Ureter (tissue), 1 donor: ENCODE measurements at places on chromosomes 16 and 17. TPM values are rescaled to one million over a fixed set of nuclear protein-coding genes. Genes with fewer than 3 reads are reported as not detected.

CCL17 gene
- 0.78 TPM for total RNA-seq

- DNase-seq = no peak
Measured at GRCh38 chr17:69655902-69656301, 241.4 kb downstream of the MAP2K6 start.

GRCh38 chr17:61662741-61663140 lies 71.7 kb upstream of the NACA2 start:
- no peak for DNase-seq

SCIMP gene
- total RNA-seq = 2.9 TPM

DNA sequence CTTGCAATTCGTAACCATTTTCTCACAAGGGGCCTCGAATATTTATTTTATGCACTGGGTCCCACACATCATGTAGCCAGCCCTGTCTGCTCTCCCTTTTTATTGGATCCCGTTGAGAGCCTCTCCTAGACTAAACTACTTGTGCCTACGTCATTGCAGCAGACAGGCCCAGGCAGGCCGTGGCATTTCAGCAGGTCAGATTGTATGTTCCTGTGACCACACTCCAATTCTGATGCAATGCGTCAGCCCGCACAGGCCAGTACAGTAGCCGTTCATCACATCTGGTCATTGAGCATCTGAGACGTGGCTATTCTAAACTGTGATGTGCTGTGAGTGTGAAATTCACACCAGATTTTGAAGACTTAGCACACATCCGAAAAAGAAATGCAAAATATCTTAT lies 42.2 kb downstream of the ABAT start:
- DNase-seq = peak; percentile 77

DNA sequence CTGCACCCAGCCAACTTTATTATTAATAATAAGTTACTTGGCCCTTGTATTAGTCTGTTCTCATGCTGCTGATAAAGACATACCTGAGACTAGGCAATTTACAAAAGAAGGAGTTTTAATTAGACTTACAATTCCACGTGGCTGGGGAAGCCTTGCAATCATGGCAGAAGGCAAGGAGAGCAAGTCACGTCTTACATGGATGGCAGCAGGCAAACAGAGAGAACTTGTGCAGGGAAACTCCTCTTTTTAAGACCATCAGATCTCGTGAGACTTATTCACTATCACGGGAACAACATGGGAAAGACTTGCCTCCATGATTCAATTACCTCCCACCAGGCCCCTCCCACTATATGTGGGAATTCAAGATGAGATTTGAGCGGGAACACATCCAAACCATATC lies 47.7 kb downstream of the SYT17 start:
- no peak for DNase-seq

DNA sequence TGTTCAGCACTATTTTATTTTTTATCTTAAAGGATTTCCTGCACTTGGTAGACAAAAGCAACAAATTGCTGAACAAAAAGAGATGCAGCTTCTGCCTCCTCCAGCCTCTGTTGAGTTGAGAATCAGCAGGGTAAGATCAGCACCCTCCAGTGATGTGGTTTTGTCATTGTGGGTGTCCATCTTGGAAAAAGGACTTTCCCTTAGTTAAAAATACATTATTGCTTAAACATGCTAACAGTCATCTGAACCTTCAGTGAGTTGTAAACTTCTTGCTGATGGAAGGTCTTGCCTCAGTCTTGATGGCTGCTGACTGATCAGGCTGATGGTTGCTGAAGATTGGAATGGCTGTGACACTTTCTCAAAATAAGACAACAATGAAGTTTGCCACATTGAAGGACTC lies 101.2 kb downstream of the PHKB start:
- DNase-seq = no peak

B3GNT9 gene
- total RNA-seq = 14.5 TPM

- DNase-seq = no peak
Measured at GRCh38 chr16:80324371-80324770, 216.4 kb upstream of the DYNLRB2 start.

DNA sequence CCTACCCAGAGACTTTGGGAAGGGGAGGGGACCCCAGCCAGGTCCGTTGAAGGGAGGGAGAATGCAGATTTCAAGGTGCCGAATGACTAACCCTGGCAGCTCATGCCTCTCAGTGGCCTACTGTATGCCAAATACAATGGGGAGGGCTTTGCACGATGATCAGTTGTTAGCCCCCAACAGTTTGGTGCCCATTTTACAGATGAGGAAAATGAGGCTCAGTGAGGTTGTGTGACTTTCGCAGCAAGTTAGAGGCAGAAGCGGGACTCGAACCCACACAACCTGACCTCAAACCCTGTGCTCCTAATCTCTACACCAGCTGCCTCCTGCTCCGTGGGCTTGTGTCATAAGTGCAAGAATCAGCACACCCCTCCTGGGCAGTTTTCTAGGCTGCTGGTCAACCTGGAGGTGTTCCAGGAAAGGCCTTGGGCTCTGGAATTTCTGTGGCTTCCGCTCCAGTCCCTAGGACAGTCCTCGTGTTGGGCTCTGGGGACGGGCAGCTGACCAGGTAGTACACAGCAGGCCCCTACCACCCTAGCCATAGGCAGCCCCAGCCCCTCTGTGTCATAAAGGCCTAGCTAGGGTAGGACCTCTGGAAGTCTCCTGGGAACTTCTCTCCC lies 11.9 kb upstream of the NAGPA start:
- DNase-seq = no peak

DNA sequence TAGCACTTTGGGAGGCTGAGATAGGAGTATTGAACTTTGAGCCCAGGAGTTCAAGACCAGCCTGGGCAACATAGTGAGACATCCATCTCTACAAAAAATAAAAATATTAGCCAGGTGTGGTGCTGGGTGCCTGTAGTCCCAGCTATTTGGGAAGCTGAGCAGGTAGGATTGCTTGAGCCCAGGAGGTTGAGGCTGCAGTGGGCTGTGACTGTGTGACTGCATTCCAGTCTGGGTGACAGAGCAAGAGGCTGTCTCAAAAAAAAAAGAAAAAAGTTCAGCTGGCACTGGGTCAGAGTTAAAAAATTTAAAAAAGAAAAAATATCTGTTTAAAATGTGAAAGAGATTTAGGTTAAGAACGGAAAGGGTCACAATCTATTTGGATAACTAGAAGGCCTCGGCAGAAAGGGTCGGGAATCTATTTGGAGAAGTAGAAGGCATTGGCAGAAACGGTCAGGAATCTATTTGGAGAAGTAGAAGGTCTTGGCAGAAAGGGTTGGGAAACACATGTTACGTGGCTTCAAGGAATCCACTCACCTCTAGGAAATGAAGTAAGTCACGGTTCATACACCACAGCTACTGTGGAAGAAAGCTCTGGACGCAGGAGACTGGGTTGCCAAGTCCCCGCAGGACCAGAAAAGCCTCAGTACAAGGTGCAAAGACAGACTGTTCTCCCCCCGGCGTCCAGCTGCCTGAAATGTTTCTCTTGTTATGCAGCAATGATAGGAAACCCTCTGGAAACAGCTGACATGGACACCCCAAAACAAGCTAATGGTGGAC lies 25.3 kb downstream of the LMF1 start:
- no peak for DNase-seq

- DNase-seq = no peak
Measured at GRCh38 chr16:47667956-47668355, 206.8 kb downstream of the PHKB start.

- DNase-seq = no peak
Measured at GRCh38 chr17:17091856-17092756, 49.8 kb downstream of the MPRIP start.

- DNase-seq = no peak
Measured at GRCh38 chr16:67477960-67478554, 2.9 kb downstream of the ATP6V0D1 start.

- DNase-seq = peak; percentile 87
Measured at GRCh38 chr16:53098526-53099317, 43.9 kb downstream of the CHD9 start.

DNA sequence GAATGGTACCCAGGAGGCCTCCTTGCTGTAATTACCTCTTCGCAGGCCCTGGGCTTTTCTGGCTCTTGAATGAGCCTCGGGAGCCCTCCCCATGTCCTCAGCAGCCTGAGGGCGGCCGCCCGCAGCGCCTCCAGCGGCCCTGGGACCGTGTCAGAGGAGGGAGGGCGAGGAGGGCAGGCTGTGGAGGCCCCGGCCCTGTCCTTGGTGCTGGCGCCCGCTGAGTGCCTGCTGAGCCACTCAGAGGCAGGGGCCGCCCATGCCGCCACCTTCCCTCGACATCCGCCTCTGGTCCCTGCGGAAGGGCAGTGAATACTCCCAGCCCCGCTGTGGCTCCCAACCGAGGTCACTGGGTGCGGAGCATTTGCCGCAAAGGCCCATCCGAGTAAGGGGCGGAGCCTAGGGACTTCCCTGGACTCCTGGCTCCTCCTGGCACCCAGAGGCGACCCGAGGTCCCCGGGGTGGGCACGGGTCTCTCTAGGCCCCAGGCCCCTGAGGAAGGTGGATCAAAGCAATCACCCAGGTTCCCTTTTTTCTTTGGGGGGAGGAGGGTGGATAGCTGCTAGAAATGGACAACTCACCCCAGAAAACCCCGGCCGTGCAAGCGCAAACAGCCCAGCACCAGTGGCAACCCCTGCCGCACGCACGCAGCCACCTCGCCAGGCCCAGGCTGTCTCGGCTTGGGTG lies 2.8 kb downstream of the RBFOX3 start:
- DNase-seq = no peak

DNA sequence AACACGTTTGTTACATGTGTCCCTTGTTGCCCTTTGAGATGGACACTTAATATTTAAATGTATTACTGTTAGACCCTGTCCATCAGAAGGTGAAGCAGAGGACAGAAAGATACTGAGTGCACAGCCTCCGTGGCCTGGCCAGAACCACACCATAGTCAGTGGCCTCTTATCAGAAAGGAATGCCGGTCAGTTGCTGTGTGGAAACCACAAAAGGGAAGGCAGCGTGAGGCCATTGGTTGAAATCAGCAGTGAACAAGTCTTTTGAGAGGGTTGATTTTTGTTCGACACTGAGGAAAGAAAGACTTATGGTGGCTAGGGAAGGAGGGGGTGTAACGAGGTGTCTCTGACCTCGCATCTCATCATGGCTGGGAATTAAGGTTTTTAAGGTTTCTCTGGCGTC lies 85.4 kb upstream of the CLEC18A start:
- DNase-seq = no peak

DNA sequence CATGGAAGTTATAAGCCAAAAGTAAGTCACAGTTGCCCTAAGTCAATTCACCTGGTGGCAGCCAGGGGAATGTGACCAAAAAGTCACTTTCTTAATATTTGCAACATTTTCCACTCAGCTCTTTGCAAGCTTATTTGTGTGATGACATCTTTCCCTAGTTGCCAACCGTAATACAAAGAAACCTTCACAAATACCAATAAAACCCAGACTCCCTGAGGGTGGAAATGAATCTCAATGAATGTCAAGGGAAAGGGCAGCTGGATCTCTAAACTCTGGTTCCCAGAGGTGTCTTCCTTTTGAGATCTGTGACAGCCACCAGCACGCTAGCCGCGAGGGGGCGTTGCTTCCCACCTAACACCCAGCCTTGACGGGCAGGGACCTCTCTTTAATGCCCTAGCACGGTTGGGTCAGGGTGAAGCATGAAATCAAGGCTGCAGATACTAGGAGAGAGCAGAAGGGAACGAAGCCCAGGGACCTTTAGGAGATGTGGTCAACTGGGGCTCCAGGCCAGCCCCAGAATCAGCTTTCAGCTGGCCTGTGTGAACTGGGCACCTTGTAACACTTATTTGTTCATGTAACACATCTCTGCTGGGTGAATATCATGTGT lies 82.2 kb downstream of the CMC2 start:
- no peak for DNase-seq

GRCh38 chr17:46964315-46965265 lies 14.5 kb downstream of the RPRML start:
- DNase-seq = no peak

GRCh38 chr17:27216836-27217235 lies 77.1 kb upstream of the WSB1 start:
- DNase-seq = no peak

FA2H gene
- 9.8 TPM for total RNA-seq

DNA sequence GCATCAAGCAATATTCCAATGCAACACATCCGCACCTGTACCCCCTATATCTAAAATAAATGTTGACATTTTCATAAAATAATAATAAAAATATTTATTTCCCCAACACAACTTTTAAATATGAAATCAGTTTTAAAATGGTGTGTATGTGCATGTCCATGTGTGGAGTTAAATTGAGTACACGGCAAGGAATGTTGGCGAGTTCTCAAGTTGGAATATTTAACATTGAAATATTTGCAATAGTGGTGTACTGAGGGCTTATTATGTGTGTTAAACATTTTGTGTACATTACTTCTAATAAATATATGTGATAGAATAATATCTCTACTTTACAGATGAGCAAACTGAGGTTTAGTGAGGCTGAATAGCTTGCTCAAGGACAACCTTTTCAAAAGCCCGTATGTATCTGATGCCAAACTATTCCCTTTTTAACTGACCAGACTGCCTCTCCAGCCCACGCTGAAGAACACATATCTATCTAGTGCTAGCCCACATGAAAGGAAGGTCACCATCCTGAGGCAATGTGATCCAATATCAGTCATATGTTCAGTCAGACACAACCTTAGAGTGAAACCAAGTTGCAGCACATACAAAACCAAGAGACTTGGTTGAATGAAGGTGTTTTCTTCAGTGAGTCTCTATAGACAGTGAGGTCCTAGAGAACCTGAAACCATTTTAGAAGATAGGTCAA lies 192.2 kb upstream of the CDH11 start:
- DNase-seq = no peak

GRCh38 chr17:9308069-9308468 lies 267.6 kb downstream of the STX8 start:
- DNase-seq = no peak

DNA sequence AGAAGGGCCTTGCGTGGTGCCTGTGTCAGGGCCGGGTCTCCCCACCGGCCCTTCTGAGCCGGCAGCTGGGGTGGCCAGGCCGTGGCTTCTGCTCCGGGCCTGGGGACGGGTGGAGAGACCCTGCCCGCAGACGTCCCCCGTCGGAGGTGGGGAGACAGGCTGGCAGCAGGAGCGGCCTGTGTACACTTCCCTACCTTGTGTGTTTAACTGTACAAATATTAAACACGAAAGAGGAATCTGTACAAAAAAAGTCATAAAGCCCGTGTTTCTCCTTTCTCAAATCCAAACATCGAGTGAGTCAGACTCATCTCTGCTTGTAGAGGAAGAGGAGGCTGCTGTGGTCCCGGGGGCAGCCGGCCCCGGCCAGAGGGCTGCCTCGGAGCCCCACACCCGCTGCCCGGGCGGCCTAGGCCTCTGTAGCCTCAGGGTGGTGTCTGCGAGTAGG lies 2.0 kb downstream of the CACNA1H start:
- DNase-seq = no peak

NDRG4 gene
- 4.6 TPM for total RNA-seq

GRCh38 chr17:63474174-63474573 lies 2.7 kb upstream of the ACE start:
- DNase-seq = no peak

SLC39A11 gene
- total RNA-seq = 60.3 TPM

- DNase-seq = no peak
Measured at GRCh38 chr16:89918453-89919347, at the start of gene MC1R. TSS of gene MC1R (plus strand) at chr16:89918862. CDS start at chr16:89919259, 397 bp downstream.

- DNase-seq = no peak
Measured at GRCh38 chr16:55651841-55652824, 3.7 kb upstream of the SLC6A2 start.
